Renal cortex interstitium (tissue), 15 donors: ENCODE measurements at places on chromosomes 7 and 10.

DNA sequence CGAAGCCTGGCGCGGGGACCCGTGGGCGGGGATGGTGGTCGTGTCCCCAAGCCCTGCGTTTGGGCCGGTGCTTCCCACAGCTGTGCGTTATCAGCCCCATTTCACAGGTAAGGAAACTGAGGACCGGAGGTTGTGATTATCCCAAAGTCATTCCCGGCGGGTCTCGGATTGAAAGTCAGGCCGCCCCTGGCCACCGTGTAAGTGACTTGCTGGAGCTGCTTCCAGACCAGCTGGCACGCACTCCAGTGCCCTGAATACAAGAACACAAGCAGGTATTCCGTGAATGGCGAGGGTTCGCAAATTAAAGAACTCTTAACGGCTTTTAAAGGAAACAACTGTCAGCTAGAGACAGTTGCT is 675 bp upstream of the ATE1 start:
- no peak for DNase-seq

GRCh38 chr7:87056346-87056745 is 3.1 kb downstream of the ELAPOR2 start:
- no peak for DNase-seq

GRCh38 chr10:89100680-89101079 is 106.4 kb downstream of the CH25H start:
- no peak for DNase-seq

DNA sequence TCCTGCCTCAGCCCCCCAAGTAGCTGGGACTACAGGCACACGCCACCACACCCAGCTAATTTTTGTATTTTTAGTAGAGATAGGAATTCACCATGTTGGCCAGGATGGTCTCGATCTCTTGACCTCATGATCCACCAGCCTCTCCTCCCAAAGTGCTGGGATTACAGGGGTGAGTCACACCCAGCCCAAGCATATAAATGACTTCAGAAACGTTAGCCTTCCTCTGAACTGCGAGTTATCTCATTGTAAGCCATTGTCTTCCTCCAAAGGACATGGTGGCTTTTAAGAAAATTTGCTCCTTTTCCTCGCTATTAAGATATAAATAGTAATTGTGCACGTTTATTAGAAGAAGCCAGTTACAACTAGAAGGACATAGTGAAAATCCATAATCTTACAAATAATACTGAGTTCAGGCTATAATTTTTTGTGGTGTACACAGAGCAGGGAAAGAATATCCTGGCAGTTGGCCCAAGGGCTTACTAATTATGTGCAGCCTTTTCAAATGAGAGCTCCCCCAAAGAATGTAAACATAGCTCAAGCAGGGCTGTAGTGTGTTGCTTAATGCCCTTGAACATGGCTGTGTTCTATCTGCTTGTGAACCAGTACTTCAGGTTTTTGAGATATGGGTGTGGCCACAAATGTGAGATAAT is 495.8 kb downstream of the PARD3 start:
- DNase-seq: no peak

DNA sequence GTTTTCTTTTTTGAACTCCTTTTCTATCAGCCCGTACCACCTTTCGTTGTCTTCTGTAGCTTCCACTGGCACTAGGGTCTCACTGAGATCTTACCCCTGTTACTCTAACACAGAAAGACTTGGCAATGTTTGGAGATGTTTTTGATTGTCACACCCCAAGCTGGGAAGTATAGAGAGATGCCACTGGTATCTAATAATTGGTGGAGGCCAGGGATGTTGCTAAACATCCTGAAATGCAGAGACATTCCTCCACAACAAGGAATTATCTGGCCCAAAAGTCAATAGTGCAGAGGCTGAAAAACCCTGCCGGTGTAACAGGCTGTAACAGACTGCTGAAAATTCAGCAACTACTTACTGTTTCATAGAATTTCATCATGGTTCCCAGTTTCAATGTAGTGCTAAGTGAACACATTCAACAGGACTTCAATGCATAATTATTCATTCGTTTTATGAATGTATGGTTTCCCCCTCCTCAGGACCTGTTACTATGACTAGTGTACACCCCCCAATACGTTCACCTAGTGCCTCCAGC is 115.9 kb downstream of the TRIM24 start:
- no peak for DNase-seq
